Activated CD4-positive, alpha-beta T cell treated with anti-CD3 and anti-CD28 coated beads, Interleukin-2, amount 50 U/mL, for 4 hours (primary cell): ENCODE measurements at places on chromosomes 16 and 17.

- DNase-seq: no peak
Observed at GRCh38 chr17:6547336-6547735, 9.0 kb downstream of the PITPNM3 start.

DNA sequence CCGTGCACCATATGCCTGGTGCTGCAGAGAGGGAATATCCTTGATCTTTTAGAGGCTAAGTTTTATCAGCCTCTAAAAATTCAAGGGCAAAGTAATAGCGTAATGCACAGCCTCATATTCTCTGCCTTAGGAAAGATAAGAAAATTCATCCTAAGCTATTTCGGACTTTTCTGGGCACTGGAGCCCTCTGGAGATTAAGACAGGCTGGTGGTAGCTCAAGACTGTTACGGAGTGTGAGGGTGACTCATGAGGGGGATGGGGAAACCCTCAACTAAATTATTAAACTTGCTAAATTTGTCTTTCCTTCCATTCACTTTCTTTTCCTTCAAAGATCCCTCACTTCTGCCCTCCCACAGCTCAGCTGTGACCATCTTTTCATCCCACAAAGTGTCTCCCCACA is 73.3 kb downstream of the RPH3AL start:
- no peak for DNase-seq

GRCh38 chr17:1294157-1294717 is 14.8 kb downstream of the TRARG1 start:
- peak; percentile 46 for DNase-seq

DNA sequence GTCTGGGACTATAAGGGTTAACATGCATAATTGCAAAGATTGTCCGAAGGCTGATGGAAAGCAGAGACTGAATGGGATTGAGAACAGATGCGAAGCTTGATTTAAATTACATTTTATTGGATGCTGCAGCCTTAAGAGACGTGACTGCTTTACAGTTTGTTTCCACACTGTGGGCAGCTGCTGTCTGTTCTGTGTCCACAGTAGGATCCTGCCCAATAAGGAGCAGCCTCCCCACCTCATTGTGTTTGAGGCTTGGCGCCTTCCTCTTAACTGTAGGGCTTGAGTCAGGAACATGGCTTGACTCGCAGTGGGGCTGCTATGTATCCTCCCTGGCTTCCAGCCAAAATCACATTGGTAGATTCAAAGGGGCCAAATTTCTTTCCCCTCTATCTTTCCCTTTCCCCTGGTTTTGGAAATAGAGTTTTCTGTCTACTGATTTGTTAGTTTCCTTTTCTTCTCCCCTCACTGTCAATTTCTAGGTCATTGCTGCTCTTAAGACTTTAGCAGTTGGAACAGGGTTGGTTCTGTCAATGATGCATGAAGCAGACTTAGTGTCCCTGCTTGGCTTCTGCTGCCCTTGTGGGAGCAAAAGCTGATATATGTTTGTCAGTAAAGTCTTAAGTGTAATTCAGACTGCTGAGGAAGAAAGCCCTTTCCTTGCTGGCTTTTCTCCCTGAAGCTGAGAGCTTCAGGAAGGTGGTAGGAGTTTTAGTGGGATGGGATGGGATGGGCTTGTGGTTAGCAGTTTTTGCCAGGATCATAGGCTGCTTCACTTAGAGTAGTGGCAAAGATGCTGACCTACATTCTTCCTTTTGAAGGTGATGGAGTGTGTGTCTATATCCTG is 5.0 kb upstream of the RARA start:
- DNase-seq: no peak
